DMS79 treated with DMSO at 0.1 percent for 48 hours (cell line): ENCODE measurements at places on chromosomes 2 and 18.

DNA sequence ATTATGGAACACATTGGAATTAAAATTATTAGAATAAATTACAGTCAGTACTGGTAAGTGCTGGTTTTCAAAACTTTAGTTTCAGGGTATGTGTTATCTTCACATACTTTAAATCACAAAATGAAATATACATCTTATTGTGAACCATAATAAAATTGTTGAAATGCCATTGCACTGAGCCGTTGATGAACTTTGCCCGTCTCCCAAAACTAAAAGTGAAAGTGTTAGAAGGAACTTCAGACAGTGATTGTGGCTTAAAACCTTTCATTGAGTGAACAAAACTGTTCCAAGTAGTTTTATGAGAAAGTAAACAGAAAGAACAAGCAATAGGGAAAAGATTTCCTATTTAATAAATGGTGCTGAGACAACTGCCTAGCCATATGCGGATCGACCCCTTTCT, 811.6 kb downstream of the PLCL1 start:
- DNase-seq: no peak

GRCh38 chr18:8980918-8981317, 121.6 kb upstream of the NDUFV2 start:
- DNase-seq: no peak

DNA sequence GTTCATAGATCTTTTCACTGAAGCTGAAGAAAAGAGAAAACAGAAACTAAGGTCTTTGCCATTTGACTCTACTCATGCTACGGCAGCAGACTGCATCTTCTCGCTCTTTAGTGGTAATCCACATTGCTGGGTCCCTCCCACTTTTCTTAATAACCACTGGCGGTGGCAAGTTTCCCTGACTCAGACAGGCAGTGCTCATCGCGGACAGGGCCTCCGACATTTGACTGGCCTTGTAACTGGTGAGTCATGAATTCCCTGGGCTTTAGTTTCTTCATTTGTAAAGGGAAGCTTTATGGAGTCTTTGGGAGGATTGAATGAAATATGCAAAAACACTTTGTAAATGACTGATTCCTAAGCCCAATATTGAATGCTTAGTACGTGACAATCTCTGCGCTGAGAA, 238.2 kb upstream of the RBBP8 start:
- no peak for DNase-seq

GRCh38 chr2:222922019-222922800, 61.4 kb downstream of the ACSL3 start:
- peak; percentile 8 for DNase-seq

GRCh38 chr18:61957801-61958516, 65.2 kb upstream of the RNF152 start:
- no peak for DNase-seq

DNA sequence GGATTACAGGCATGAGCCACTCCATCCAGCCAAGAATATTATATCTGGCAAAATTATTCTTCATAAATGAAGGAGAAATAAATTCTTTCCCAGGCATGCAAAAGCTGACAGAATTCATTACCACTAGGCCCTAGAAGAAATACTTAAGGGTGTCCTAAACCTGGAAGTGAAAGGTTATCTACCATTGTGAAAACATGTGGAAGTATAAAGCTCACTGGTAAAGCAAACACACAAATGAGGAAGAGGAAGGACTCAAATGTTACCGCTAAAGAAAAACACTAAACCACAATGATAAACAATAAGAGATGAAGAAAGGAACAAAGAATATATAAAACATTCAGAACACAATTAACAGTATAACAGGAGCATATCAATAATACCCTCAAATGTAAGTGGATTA, 171.8 kb downstream of the CAMKMT start:
- no peak for DNase-seq
